ENCODE measurements at places on chromosomes 7 and 10.

- DNase-seq: no peak
Measured at GRCh38 chr7:151537818-151538561, 18.3 kb upstream of the RHEB start.

- DNase-seq: no peak
Measured at GRCh38 chr7:20507157-20507556, 108.3 kb upstream of the ABCB5 start.

- DNase-seq: no peak
Measured at GRCh38 chr10:127236266-127236665, 39.9 kb upstream of the INSYN2A start.

DNA sequence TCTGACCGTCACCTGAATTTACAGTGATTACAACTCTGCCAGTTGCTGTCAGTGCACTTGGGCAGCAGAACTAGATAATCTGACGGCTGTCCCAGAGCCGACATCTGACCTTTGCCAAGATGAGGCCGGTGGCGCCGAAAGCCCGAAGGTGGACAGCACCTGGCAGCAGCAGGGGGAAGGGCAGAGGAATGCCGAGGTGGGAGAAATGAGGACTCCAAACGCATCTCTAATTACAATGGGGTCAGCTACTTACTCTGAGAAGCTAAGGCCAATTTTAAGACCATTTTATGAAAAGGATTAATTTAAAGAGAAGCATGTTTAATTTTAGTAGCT is 33.8 kb downstream of the TRIM8 start:
- DNase-seq: no peak

DNA sequence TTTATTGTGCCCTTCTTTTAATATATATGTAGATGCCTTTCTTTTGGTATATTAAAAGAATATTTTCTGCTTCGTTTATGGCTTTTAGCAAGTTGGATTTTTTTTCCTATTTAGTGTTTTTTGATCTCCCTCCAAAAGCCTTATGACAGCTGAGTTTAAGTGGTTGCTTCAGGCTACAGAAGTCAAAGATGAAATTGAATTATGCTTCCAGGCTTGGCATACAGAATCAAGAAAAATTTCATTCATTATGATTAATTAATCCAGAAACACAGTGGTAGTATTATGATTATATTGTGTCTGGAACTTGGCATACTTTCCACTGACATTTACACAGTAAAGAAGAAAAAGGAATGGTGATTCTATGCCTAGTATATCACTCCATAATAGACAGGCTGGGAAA is 63.8 kb upstream of the SEM1 start:
- DNase-seq: no peak

- no peak for DNase-seq
Measured at GRCh38 chr10:45673074-45673648, 589 bp upstream of the ZFAND4 start.

DNA sequence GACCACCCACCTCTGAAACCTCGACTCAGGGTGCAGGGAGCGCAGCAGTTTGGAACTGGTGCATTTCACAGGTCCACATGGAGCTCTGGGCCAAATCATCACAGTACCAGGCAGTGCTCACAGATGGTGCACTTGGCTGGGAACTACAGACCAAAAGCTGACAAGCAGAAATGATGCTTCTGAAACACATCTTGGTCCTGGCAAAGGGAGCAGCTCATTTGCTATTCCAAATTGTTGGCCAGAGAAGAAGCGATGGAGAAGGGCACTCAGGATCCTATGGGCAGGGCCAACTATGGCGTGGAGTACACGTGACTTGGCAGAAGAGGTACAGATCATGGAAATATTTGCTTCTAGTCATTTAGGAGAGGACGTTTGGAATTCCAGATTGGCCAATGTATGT is 383.9 kb downstream of the CALN1 start:
- DNase-seq: no peak
